ENCODE measurements at places on chromosomes 5 and 9.

DNA sequence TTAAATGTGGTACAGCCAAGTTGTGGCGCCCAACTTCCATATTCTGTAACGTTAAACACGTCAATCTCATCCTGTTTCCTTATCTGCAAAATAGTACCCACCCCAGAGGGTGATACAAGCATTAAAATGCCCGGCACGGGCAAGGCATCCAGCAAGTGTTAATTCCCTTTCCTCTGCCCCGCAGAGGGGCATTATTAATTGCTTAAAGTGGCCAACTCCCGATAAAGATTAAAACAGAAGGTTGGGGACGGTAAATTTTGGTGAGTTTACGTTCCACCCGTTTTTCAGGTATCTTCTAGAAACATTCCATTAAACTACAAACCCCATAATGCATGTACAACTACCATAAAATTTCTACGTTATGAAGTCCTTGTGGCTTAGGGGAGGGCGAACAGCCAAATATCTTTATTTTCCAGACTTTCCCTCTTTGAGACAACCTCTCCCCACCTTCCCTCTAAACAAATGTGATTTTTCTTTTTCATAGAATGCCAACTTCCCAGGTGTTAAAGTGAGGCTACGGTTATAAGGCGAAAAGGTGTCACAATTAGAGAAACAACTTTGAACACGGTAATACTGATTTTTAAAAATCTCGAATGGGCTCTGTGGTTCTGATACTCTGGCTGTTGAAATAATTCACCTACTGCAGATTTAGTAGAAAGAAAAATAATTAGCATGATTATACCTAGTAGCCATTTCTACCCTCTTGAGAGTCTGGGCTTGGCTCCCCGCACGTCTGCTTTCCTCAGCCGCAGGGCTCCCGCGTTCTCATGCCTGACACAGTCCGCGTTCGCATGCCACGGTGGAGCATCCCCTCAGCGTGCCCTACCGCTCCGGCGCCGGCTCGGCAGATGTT, 1.2 kb upstream of the GPBP1 start:
- DNase-seq: peak; percentile 87

GRCh38 chr5:16617274-16617968, 624 bp upstream of the RETREG1 start:
- no peak for DNase-seq

DNA sequence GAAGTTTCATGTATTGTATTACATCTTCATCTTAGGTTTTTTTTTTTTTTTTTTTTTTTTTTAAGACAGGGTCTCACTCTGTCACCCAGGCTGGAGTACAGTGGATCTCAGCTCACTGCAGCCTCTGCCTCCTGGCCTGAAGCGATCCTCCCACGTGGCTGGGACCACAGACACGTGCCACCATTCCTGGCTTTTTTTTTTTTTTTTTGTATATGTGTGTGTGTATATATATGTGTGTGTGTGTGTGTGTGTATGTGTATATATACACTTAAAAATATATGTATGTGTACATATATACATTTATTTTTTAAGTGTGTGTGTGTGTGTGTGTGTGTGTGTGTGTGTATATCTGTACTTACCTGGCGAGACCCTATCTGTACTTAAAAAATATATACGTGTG, 6.6 kb downstream of the DMXL1 start:
- DNase-seq: no peak

DNA sequence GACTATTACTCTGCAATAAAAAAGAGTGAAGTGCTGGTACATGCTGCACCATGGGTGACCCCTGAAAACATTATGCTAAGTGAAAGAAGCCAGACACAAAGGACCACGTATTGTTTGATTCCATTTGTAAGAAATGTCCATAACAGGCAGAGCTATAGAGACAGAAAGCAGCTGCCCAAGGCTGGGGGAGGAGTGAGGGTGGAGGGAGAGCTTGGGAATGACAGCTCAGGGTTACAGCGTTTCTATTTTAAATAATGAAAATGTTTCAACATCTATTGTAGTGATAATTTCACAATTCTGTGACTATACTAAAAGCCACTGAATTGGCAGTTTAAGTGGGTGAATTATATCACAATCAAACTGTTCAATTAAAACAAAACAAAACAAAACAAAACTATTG, 81.7 kb downstream of the MYO10 start:
- DNase-seq: no peak

DNA sequence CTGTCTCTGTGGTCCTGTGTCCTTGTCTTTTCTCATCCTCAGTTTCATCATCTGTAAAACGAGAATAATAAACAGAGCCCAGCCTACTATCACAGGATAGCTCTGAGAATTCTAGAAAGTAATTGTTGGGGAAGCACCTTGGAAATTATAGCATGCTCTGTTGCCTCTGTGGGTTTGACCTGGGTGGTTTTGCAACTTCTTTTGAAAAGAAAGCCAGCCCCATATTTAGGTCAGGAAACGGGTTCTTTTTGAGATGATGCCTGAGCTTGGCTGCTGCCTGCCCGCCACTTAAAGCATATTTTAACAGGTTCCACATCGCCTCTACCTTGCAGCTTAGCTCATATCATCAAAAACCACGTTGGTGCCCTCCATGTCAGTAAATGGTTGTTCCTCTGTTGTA, 111.1 kb downstream of the TLR4 start:
- no peak for DNase-seq

- DNase-seq: no peak
Measured at GRCh38 chr5:41156739-41157138, 56.6 kb downstream of the C6 start.

- no peak for DNase-seq
Measured at GRCh38 chr9:72464857-72465592, 56.4 kb upstream of the TMC1 start.

DNA sequence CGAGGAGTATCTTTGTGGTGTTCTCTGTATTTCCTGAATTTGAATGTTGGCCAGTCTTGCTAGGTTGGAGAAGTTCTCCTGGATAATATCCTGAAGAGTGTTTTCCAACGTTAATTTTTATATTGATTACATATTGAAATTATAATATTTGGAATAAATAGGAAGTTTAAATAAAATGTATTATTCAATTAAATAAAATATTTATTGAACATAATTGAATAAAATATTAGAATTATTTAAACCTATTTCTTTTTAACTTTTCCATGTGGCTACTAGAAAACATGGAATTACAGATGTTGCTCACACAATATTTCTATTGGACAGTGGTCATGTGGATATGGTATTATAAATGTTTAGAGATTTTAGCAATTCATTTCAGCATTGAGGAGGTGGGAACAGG, 170.8 kb upstream of the FST start:
- no peak for DNase-seq

- no peak for DNase-seq
Measured at GRCh38 chr5:68279984-68280383, 64.4 kb downstream of the PIK3R1 start.

DNA sequence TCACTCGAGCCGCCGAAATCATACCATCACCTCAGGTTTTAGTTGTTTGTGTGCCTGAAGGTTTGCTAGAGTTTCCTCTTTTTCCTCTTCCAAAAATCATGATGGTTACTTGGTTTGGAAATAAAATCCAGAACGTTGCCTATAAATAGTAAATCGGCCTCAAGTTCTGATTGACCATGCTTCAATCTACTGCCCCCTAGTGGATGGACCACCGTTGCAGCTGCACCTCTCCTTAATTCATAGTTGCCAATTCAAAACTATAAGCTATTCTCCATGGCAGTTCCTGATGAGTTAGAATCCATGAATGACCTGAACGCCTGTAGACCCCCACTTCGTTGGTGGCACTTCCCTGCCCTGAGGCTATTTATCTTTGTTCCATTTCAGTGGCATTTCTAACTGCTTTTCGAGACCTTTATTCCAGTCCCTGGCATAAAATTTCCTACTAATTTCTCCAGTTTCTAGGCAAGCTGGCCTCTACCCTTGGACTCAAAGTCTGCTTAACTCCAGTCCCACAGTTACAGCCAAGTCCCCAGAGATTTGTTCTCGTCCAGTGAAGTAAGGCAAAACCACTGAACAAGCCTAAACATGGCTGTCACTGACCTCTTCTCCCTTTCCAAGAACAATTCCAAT, 422.6 kb downstream of the EFNA5 start:
- DNase-seq: no peak

DNA sequence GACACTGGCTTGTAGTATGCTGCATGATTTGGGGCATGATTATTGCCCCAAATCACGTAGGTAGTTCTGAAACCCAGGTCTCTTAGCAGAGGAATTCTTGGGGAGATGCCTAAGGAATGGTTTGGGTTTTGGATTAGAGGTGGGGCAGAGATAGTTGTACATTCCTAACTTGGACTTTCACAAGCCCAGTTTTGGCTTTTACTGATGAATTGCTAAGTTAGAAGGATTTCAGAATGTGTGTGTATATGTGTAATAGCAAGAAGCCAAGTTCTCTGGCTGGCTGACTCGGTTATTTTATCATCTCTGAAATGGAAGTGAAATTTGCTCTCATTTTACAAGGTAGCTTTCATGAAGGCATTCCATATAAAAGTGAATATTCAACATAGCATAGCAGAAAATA, 23.8 kb upstream of the ZNF131 start:
- DNase-seq: no peak

GRCh38 chr5:110255194-110255593, 471.3 kb downstream of the TMEM232 start:
- DNase-seq: no peak

- DNase-seq: no peak
Measured at GRCh38 chr5:149470942-149471341, 80.3 kb downstream of the CSNK1A1 start.

DNA sequence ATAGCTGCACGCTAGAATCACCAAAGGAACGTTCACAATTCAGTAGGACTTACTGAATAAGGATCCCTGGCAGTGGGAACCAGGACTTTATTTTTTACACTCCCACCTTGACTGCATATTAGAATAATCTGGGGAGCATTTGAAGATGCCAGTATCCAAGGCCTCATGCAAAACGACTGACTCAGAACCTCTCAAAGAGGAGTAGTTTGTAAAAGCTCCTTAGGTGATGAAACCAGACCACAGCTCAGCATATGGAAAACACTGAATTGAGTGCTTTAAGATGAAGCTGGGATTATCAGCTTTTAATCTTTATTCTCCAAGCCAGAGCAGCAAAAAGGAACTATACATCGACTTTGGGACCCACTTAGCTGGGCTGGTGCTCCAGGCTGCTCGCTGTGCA, 288.3 kb downstream of the MLLT3 start:
- no peak for DNase-seq

DNA sequence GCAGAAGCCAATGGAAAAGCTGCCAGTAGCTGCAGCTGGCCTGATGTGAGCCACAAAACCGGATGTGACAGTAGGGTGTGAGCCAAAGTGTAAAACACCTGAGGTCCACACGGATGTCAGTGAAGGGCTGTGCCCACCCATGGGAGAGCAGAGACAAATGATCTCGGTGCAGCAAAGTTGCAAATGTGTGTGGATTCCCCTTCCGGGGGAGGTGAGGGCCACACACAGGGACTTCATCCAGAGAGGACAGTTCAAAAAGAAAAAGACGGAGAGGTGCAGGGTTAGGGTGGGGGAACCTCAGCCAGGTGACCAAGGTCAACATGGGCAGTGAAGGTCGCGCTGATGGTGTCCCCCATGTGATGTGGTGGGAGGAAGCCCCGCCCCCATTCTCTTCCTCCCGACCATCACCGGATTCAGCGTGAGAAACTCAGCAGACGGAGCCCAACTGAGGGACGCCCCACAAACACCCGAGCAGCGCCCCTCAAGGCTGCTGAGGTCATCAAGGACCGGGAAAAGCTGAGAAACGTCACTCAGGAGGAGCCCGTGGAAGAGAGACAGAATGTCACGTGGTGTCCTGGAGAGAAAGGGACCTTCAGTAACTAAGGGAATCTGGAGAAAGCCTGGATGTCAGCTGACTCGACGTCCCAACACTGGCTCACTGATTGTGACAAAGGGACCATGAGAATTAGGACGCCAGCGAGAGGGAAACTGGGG, 11.4 kb upstream of the PTGDS start:
- DNase-seq: no peak

GRCh38 chr5:63655043-63655442, 307.2 kb downstream of the HTR1A start:
- no peak for DNase-seq

GRCh38 chr5:17966640-17967402, 332.6 kb downstream of the TAF11L14 start:
- DNase-seq: no peak

DNA sequence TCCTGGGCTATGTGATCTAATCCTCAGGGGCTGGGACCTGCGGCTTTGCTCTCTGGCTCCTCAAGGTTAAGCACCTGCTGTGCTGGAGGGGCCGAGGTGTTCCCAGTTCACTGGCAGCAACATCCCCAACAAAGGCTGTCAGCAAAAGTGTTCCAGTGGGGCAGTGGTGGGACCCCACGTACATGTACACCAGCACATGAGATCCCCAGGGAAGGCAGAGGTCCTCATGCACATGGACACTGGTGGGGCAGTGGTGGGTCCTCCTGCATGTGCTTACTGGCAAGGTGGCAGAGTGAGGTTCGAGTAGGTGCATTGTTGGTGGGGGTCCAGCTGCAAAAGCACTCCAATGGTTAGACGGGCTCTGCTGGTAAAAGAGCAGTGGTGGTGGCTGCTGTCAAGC, 255.6 kb upstream of the MPDZ start:
- peak; percentile 55 for DNase-seq

DNA sequence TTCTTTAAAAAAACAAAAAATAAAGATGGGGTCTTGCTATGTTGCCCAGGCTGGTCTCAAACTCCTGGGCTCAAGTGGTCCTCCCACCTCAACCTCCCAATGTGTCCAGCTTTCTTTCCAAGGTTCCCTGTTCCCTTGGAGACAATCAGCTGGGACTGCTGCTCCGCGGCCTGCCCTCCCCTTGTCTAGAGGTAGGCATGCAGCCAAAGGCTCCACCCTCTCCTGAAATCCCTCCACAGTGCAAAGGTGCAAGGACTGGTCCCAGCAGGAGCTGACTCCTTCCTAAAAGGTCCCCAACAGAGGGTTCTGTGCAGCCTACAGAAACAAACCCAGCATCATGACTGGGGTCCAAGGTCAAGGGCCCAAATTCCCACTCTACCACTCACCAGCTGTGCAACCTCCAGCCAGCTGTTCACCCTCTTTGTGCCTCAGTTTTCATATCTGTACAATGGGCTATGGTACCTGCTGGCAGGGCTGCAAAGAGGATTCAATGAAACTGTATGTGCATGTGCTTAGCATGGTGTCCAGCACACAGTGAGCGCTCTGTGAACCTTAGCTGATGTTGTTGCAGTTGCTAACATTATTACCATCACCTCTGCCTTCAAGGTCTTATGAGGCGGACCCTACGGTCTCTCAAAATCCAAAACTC, 47.5 kb downstream of the BARX1 start:
- no peak for DNase-seq
